Occipital lobe (tissue), 3 donors: ENCODE measurements at places on chromosomes 5 and 9.

GRCh38 chr5:82352146-82352791, 74.1 kb upstream of the RPS23 start:
- no peak for DNase-seq

DNA sequence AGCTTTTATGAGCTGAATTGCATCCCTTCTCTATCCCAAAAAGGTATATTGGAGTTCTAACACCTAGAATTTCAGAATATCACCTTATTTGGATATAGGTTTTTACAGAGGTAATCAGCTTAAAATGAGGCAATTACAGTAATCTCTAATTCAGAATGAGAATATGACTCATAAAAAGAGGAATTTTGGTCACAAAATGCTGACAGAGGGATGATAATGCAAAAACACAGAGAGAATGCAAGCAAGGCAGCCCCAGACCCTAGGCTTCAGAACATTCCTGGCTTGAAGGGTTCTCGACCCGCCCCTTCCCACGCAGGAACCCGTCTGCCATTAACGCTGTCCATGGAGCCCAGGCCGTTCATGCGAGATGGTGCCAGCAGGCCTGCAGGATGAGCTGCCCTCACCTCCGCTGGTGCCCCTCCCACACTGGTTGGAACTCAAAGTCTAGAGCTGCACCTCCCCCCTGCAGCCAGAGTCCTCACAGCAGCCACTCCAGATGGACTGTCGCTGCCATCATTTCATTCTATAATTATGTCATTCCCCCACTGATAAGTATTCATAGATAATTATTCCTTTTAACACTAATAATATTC, 1173.4 kb upstream of the ACO1 start:
- no peak for DNase-seq

- DNase-seq, result peak; percentile 52
Observed at GRCh38 chr5:81856948-81857928, 106.3 kb upstream of the SSBP2 start.

GRCh38 chr9:89471390-89471789, 26.5 kb downstream of the SEMA4D start:
- no peak for DNase-seq

DNA sequence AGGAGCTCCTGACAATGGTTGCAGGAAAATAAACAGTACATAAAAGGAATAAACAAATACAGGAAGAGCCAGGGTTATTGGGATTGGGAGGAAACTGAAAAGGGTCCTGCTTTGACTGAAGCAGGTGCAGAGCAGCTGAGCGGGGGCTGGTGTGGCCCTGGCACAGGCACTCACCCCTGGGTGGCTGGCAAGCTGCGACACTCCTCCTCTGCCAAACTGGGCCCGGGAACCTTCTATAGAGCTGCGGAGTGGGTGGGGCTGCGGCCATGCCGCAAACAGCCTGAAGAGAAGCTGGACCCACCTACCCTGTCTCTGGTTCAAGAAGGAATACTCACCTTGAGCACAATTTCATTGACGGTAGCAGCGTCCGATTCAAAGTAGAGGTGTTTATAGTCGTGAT, 182.5 kb downstream of the GAPVD1 start:
- DNase-seq, result no peak

DNA sequence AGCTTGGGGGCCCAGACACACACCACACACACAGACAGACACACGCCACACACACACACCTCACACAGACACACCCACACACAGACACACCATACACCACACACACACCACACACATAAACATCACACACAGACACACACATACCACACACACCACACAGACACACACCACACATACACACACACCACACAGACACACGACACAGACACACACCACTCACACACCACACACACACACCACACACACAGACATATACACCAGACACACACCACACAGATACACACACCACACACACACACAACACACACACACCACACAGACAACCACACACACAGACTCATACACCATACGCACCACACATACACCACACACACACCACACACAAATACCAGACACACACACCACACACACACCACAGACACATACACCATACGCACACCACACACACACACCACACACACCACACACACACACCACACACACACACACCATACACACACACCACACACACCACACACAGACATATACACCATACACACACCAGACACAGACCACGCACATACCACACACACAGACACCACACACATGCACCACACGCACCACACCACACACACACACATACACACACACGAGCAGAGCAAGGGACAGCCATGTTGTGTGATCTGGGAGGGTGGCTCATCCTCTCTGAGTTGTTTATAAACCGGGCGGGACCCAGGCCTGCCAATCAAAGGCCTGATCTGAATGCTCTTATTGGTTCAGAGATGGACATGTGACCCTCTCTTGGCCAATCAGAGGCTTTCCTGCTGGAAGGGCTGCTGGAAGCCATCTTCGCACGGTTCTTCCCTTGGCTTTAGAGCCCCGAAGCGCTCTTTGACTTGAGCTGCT, 148.3 kb downstream of the GAPVD1 start:
- no peak for DNase-seq

GRCh38 chr5:172659909-172660628, 19.0 kb downstream of the NEURL1B start:
- peak; percentile 60 for DNase-seq

DNA sequence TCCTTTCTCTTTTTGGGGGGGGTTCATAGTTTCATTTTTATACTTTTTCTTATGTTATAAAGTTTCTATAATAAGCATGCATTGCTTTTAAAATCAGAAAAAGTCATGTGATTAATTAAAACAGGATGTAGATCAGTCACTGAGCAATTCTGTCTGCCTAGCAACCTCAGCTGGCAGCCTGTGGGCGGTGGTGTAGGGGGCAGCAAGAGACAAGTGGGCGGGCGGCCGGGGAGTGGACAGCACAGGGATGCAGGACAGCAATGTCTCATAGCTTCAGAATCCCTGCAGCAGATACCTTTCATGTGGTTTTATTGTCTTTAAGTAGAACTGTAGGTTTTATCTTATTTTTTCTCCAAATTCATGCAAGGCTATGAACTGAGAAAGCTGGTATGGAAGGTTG, 101.9 kb upstream of the S1PR3 start:
- no peak for DNase-seq

DNA sequence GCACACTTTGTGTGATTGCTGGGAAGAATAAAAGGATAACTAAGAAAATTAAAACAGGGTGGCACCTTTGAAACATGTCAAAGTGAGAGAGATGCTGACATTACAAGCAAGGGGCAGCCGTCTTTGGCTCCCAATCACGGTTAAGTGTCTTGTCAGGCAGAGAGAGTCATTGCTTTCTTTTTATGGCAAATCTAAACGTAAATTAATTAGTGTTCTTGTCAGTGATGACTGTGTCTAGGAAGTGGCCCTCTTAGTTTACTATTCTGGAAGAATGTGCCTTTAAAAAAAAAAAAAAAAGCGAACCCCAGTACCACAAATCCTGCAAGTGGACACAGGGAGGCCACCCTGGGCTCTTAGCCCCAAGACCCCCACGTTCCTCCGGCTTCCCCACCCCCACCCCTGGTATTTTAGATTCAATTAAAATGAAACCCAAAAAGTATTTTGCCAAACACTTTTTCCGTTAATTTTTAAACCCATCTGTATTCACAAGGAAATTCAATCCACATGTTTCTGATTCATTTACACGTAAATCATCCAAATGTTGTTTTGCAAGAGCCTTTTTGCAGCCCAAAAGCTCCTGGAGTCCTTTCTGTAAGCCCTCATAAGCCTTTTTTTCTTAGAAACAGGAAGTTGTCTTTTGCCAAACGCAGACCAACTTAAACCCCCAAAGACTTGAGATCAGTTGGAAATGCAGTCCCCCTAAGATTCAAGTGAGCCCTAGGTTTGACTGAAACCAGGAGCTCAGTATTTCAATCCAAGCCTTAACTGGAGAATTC, 399.3 kb downstream of the EBF1 start:
- no peak for DNase-seq

- DNase-seq, result no peak
Observed at GRCh38 chr9:10260501-10260900, 352.3 kb downstream of the PTPRD start.

DNA sequence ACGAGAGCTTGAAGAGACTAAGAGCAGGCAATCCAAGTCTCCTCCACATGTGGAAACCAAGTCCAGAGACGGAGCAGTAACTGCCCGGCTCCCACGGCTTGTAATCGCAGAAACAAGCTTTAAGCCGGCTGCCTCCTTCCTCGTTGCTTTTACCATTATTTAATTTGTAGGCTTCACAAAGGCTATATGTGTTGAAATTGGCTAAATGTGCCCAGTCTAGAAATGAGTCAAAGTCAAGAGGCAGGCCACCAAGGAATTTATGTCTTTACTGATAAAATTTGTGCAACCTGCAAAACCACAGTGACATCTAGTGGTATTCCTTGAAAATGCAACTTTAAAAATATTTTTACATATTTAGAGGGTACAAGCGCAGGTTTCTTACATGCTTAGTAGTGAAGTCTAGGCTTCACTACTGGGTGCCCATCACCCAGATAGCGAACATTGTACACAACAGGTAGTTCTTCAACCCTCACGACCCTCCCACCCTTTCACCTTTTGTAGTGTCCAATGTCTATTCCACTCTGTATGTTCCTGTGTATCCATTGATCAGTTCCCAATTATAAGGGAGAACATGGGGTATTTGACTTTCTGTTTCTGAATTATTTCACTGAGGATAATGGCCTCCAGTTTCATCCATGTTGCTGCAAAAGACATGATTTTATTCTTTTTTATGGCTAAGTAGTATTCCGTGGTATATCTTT, 33.5 kb upstream of the EBF1 start:
- no peak for DNase-seq

- DNase-seq, result no peak
Observed at GRCh38 chr5:113487416-113487780, 855 bp downstream of the MCC start.

DNA sequence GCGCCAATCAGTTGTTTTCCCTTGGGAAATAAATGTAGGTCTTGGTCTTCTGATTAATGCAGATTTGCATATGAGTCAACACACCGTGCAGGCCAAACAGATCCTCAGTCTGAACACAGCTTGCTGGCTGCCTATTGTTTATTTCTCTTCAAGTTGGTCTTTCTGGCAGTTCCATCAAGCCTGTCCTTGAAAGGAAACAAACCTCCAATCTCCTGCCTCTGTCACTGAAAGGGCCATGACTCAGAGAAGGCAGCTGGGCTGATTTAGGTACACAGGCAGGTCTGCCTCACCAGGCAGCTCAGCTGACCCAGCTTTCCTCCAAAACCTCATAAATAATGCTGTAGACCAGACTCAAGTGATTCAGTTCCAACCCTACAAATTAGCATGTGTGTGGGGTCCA, 175.9 kb downstream of the MAN2A1 start:
- DNase-seq, result peak; percentile 40

DNA sequence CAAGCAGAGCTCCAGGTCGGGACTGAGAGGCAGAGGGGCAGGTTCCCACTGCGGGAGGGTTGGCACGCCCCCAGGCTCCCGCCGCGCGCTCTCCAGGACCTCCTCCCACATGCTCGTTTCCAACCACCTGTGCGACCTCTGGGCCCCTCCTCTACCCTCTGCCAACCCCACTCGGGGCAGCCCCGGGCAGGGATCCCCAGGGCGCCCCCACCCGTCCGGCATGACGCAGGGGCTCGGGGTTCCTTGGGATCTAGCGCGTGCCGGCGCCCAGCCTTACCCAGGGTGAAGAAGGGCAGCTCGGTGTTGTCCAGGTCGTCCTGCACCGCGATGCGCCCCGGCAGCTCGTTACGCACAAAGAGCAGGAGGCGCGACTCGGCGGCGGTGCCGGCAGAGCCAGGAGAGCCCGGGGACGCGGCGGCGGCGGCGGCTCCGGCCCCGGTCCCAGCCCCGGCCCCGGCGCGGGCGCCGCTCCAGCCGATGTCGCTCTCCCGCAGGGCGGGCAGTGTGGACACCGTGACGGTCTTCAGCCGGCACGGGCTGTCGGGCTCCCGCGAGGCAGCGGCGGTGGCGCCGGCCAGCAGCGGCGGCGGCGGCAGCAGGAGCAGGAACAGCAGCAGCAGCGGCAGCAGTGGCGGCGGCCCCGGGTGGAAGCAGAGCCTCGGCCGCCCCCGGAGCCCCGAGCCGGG, 494 bp downstream of the ASTN2 start:
- peak; percentile 41 for DNase-seq

GRCh38 chr5:144365885-144366284, 195.2 kb downstream of the KCTD16 start:
- no peak for DNase-seq

- DNase-seq, result no peak
Observed at GRCh38 chr5:14557791-14558415, 23.7 kb upstream of the OTULINL start.

DNA sequence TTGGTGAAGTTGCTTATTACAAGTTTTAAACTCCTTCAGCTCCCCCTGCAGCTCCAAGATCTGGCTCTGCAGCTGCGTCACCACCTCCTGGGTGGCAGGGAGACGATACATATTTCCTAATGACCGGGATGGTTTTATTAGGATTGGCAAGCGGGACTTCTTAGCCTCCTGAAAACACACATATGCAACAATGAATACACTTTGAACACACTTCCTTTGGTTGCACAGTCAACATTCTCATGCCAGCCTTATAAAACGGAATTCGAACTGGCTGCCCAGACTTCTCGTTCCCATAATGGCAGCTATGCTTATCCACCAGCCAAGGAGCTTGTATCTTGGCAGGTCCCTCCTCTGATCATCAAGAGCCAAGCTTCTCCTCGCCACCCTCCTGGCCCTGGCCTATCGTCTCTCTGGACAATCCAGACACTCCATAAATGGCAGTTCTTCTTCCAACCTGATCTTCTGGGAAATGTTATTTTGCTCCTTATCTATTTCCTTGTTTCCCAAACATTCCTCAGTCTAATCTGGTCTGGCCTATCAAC, 131.9 kb downstream of the CDK5RAP2 start:
- no peak for DNase-seq

DNA sequence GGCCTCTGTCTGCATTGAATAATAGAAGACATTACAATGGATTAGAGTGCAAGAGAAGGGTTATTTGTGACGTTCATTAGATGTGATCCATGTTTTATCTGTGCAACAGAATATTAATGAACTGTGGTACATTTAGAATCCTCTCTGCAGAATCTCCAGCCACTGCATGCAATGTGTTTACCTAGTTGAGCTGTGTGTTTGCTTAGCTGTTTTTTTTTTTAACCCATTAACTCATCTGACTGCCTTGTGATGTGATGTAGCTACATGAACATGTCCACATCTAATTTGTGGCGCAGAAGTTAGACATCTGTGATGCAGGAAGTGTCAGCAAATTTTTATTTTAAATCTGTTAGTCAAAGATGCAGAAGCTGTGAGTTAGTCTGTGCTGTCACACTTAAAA, 236.9 kb downstream of the CD180 start:
- DNase-seq, result no peak

GRCh38 chr5:78367318-78367991, 7.0 kb downstream of the SCAMP1 start:
- no peak for DNase-seq

DNA sequence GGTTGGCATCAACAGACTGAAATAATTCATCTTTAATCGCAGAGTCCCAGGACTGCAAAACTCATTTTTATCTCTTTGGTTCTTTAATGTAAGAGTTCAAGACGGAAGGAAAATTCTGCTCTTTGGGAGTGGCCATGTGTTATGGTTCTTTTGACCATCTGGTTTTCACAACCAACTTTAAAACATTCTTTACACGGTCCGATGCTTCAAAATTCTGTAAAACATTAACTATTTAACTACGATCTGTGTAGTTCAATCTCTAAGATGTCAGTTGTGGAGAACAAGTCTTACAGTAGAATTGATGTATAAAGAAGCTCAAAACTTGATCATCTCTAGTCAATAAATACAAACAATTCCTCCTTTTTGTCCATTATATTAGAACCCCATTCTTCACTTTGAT, 83.0 kb downstream of the CMYA5 start:
- no peak for DNase-seq
